ENCODE measurements at places on chromosomes 5 and 9. TPM values are rescaled to one million over a fixed set of nuclear protein-coding genes. Genes with fewer than 3 reads are reported as not detected.

The CATSPER3 gene
- 0.79 TPM for total RNA-seq

The MRNIP gene
- 25.4 TPM for total RNA-seq

The PCDHGA10 gene
- total RNA-seq: 2.1 TPM

DNA sequence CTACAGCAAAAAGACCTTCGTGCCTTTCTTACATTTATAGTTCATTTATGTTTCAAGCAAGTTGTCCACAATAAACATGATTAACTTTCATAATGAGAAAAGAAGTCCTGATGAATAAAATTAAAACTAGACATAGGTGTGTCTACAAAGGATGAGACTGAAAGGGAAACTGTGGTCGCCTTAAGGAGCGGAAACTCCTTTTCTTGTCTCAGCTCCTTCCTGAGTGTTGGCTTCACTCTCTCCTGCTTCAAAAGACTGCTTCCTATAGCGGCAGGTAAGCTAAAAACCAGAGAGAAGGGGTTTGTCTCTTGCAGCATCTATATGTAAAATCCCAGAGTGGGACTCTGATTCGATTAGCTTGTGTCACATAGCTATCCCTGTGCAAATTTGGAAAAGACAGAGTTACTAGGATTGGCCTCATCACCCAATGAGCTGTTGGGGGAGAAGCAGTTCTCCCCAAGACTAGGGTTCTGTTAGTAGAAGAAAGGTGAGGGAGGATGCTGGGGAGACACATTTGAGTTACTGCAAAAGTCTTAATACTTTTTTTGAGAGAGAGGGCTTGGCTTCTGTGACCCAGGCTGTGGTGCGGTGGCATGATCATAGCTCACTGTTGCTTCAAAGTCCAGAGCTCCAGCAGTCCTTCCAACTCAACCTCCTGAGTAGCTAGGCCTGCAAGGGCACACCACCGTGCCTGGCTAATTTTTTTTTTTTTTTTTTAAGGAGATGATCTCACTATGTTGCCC lies 16.8 kb upstream of the CTSL start:
- no peak for DNase-seq
- H3K27me3 ChIP-seq: no peaks in the 10 kb centered on the region
- no peaks in the 10 kb centered on the region for H3K36me3 ChIP-seq
- H3K4me1 ChIP-seq: no peaks in the 10 kb centered on the region
- H3K27ac ChIP-seq: no peak overlapping the region

DNA sequence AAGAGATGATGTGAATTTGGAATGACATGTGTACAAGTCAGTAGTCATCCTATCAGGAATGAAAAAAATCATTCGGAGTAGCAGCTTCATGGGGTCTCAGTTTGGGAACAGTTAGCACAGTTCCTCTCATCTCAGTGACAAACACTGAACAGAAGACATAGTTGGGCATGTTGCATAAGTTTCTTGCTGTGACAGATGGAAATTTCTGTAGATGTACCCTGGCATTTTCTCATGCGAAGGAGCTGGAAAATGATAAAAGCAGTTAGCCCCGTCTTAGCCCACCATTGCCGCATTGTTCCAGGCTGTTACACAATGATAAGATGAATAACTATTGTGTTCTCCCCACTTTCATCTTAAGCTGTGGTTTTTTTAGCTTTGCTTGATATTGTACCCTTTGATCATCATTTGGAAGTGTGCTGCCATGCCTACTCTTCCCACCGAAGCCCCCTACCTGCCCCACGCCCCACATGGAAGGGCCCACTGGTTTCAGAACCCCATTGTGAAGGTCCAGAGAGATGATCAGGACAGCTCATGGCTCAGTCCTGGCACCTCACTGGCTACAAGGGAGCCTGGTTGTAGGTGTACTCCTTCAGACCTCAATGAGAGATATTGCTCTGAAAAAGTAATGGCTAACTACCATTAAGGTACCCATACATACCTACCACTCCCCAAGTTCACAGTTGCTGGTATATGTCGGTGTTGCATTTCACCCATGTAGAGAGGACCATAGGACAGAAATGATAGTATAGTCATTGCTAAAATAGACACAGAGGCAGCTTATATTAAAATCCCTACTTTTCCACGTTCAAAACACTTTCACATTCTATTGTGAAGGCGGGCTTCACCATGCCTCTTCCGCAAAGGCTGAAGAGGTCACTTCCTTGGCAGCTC lies 38.8 kb downstream of the SFXN1 start:
- H3K4me1 ChIP-seq: peaks cover 11% of the 10 kb centered on the region
- no peak overlapping the region for H3K27ac ChIP-seq
- DNase-seq: no peak
- no peaks in the 10 kb centered on the region for H3K27me3 ChIP-seq

- no peak overlapping the region for H3K27ac ChIP-seq
- no peak for DNase-seq
- H3K27me3 ChIP-seq: no peaks in the 10 kb centered on the region
- no peaks in the 10 kb centered on the region for H3K4me1 ChIP-seq
- peaks cover 61% of the 10 kb centered on the region for H3K36me3 ChIP-seq
These were observed 229.6 kb downstream of the KDM4C start for GRCh38 chr9:6987381-6987780.

DNA sequence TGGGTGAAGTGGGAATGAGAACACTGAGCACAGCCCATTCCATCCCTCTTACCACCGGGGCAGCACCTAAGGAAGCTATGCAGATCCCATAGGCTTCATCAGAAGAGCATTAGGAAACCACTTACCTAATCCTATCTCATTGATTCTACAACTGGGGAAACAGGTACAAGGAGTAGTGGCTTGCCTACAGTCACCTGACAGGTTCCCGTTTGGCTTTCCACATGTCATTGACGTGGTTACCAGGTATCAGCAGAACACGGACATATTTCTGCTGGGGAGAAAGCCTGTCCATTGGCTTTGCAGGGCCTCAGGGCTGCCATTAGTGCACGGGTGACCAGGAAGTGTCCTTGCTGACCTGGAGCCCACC lies 11.3 kb downstream of the AFAP1L1 start:
- no peaks in the 10 kb centered on the region for H3K27me3 ChIP-seq
- H3K36me3 ChIP-seq: no peaks in the 10 kb centered on the region
- H3K4me1 ChIP-seq: no peaks in the 10 kb centered on the region
- H3K27ac ChIP-seq: no peak overlapping the region
- no peak overlapping the region for H3K4me3 ChIP-seq

All from natural killer cell (primary cell).